Progenitor cell of endocrine pancreas (in vitro differentiated cells): ENCODE measurements at places on chromosomes 2 and 18. TPM values are rescaled to one million over a fixed set of nuclear protein-coding genes. Genes with fewer than 3 reads are reported as not detected.

GRCh38 chr2:206004004-206004693, 81.8 kb downstream of the INO80D start:
- no peak overlapping the region for H3K27ac ChIP-seq
- H3K27me3 ChIP-seq, result no peaks in the 10 kb centered on the region
- peaks cover 25% of the 10 kb centered on the region for H3K36me3 ChIP-seq
- no peaks in the 10 kb centered on the region for H3K4me1 ChIP-seq
- H3K4me3 ChIP-seq, result no peak overlapping the region

DNA sequence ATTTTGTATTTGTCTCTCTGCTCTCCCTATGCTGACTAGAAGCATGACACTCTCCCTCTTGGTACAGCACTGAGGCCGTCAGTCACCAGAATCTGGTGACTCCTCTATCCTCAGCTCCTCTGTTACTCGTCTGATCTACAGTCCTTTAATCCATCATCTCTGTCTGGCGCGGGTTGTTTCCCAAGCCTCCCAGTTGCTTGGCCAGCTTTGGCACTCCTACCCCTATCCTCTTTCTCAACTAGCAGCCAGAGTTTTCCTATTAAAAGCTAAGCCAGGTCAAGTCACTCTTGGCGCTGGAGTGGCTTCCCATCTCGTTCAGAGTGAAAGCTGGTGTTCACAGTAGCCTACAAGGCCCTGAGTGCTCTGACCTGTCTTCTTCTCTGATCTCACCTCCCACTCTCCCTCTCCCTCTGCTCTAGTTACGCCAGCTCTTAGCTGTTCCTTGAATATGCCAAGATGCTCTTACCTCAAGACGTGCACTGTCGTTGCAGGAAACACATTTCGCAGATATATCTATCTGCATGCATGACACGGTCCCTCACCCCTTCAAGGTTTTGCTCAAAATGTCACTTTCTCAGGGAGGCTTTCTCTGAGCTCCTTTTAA, 41.8 kb upstream of the PSME4 start:
- no peaks in the 10 kb centered on the region for H3K4me1 ChIP-seq
- H3K36me3 ChIP-seq, result no peaks in the 10 kb centered on the region

GRCh38 chr2:156562124-156562523, 125.9 kb downstream of the GPD2 start:
- no peak for DNase-seq
- no peak overlapping the region for H3K27ac ChIP-seq
- no peaks in the 10 kb centered on the region for H3K27me3 ChIP-seq

DNA sequence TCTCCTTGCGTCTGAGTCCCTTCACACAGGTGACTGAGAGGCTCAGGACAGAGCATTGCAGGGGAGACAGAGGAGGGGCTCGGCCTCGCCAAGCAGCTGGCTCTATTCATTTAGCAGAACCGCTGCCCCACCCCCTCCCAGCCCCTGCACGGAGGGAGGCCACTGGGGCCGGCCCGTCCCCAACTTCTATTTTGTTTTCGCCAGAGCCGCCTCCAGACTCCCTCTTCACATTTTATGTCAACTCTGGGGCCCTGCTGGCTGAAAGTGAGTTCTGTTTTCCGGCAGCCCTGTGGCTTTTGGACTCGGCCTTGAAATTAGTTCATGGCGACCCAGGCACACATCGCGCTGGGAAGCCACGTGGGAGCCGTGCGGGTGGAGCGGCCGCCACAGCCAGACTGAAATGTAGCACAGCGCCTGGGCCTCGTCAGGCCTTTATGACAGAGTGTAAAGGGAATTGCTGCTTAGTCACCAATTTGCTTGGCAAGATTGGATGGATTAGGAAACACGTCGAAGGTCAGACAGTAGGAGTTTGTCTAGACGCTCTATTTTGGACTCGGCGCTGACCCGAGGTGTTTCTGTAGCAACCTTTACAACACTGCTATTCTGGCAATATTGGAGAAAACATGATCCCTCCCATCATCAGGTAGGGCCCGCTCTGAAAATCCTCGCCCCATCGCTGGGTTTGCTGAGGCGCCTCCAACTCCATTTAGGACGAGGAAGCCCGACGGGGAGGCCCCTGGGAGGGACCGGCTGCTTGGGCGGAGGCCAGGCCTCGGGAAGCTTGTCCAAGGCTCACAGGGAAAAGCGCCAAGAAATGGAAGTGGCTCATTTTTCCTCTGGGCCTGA, 90.7 kb upstream of the CTDP1 start:
- H3K36me3 ChIP-seq, result no peaks in the 10 kb centered on the region
- no peak overlapping the region for H3K4me3 ChIP-seq
- H3K27ac ChIP-seq, result no peak overlapping the region

DPP10 gene
- 44.6 and 44.9 TPM in 2 replicates for total RNA-seq

- no peaks in the 10 kb centered on the region for H3K27me3 ChIP-seq
- no peaks in the 10 kb centered on the region for H3K36me3 ChIP-seq
- no peak overlapping the region for H3K27ac ChIP-seq
- H3K4me3 ChIP-seq, result no peak overlapping the region
- no peak for DNase-seq
- H3K4me1 ChIP-seq, result peaks cover 13% of the 10 kb centered on the region
These were observed 3.9 kb upstream of the ETAA1 start for GRCh38 chr2:67393237-67393636.

UGT1A5 gene
- total RNA-seq, result not detected in 2 replicates

PUS10 gene
- total RNA-seq, result 7.1 and 8.2 TPM in 2 replicates

PDE1A gene
- total RNA-seq, result 2.9 and 3.3 TPM in 2 replicates

- no peak overlapping the region for H3K27ac ChIP-seq
- no peaks in the 10 kb centered on the region for H3K27me3 ChIP-seq
- no peak for DNase-seq
- H3K4me1 ChIP-seq, result peaks cover 18% of the 10 kb centered on the region
These were observed 990.2 kb downstream of the TSN start for GRCh38 chr2:122745603-122746002.

DNA sequence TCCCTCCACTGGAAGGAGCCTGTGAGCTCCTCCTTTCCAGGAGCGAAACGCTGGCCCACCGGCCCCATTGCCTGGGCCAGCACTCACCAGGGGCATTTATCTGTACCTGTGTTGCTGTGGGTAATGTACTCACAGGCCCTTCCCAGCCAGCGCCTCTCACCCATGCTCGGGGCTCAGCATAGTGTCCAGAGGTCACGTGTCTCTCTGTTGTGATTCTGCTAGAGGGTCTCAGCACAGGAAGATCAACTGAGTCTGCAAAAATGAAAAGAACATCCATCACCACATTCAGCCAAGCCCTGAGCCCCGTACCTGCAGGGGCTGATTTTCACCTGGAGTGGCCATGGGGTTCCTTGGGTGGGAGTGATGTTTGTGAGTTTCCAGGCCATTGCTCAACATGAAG, 103.1 kb upstream of the TPO start:
- H3K27ac ChIP-seq, result no peak overlapping the region
- no peak for DNase-seq
- H3K36me3 ChIP-seq, result no peaks in the 10 kb centered on the region

SLC40A1 gene
- 14.6 and 15.8 TPM in 2 replicates for total RNA-seq

- no peak overlapping the region for H3K4me3 ChIP-seq
- peaks cover 6% of the 10 kb centered on the region for H3K36me3 ChIP-seq
- no peaks in the 10 kb centered on the region for H3K27me3 ChIP-seq
- no peaks in the 10 kb centered on the region for H3K4me1 ChIP-seq
- no peak for DNase-seq
These were observed 15.5 kb downstream of the HDAC4 start for GRCh38 chr2:239385096-239386000.

FBXO48 gene
- 1.2 and 1.5 TPM in 2 replicates for total RNA-seq

DNA sequence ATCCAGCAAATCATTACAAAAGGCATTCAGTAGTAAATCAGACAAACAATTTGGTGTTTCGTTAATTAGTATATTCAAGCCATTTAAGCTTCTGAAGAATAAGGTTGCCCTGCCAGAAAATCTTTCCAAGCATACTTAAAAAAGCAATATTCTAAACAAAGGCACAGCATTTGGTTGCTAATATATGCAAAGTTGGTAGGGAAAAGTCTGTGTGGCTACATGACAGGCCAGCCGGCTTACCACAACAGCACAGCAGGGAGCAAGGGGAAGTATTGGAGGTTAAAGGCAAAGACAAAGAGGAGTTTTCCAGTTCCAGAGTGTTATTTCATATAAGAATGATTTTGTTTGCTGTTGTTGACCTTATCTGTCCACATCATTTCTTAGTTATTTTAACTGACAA, 282.3 kb downstream of the MBD5 start:
- H3K27me3 ChIP-seq, result no peaks in the 10 kb centered on the region
- H3K4me1 ChIP-seq, result no peaks in the 10 kb centered on the region
- H3K36me3 ChIP-seq, result peaks cover 4% of the 10 kb centered on the region
- H3K4me3 ChIP-seq, result no peak overlapping the region

ZAP70 gene
- total RNA-seq, result 2.6 and 3.8 TPM in 2 replicates

GRCh38 chr2:175904035-175904434, 98.0 kb downstream of the LNPK start:
- H3K4me1 ChIP-seq, result no peaks in the 10 kb centered on the region
- H3K4me3 ChIP-seq, result no peak overlapping the region
- no peaks in the 10 kb centered on the region for H3K36me3 ChIP-seq
- no peaks in the 10 kb centered on the region for H3K27me3 ChIP-seq
- no peak overlapping the region for H3K27ac ChIP-seq

MOGAT1 gene
- 0.74 and 0.98 TPM in 2 replicates for total RNA-seq

FAM228A gene
- total RNA-seq, result 0.31 and 0.80 TPM in 2 replicates

GRCh38 chr18:50422286-50422898, 47.5 kb downstream of the SKA1 start:
- H3K4me1 ChIP-seq, result peaks cover 1% of the 10 kb centered on the region
- H3K27ac ChIP-seq, result no peak overlapping the region
- H3K36me3 ChIP-seq, result peaks cover 16% of the 10 kb centered on the region
- H3K27me3 ChIP-seq, result no peaks in the 10 kb centered on the region

DNA sequence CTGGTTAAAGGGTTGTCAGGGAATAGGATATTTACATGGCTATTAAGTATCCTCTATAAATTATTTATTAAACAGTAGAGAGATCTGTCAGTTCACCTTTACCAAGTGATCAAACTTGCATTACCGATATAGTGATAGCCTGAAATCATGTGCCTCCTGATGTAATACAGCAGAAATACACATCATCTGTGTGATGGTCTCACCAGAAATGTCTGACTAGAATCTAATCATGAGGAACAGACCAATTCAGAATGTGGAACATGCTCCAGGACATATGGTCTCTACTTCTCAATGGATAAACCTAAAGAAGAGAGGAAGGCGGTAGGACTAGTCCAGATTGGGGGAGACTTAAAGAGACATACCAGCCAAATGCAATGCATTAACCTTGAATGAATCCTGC, 6.2 kb downstream of the VPS54 start:
- H3K4me3 ChIP-seq, result no peak overlapping the region
- no peak overlapping the region for H3K27ac ChIP-seq
- no peaks in the 10 kb centered on the region for H3K27me3 ChIP-seq
- no peaks in the 10 kb centered on the region for H3K36me3 ChIP-seq
- DNase-seq, result no peak

GRCh38 chr2:46347648-46348280, 50.6 kb downstream of the EPAS1 start:
- no peaks in the 10 kb centered on the region for H3K36me3 ChIP-seq
- no peak for DNase-seq
- peak overlapping the region; percentile 65 for H3K27ac ChIP-seq

- no peak for DNase-seq
- H3K27me3 ChIP-seq, result no peaks in the 10 kb centered on the region
- no peak overlapping the region for H3K4me3 ChIP-seq
- peaks cover 10% of the 10 kb centered on the region for H3K36me3 ChIP-seq
These were observed 62.4 kb downstream of the DGKD start for GRCh38 chr2:233416706-233417105.

IL1A gene
- total RNA-seq, result 0.12 TPM in 1 of 2 replicates, not detected in the other

DNA sequence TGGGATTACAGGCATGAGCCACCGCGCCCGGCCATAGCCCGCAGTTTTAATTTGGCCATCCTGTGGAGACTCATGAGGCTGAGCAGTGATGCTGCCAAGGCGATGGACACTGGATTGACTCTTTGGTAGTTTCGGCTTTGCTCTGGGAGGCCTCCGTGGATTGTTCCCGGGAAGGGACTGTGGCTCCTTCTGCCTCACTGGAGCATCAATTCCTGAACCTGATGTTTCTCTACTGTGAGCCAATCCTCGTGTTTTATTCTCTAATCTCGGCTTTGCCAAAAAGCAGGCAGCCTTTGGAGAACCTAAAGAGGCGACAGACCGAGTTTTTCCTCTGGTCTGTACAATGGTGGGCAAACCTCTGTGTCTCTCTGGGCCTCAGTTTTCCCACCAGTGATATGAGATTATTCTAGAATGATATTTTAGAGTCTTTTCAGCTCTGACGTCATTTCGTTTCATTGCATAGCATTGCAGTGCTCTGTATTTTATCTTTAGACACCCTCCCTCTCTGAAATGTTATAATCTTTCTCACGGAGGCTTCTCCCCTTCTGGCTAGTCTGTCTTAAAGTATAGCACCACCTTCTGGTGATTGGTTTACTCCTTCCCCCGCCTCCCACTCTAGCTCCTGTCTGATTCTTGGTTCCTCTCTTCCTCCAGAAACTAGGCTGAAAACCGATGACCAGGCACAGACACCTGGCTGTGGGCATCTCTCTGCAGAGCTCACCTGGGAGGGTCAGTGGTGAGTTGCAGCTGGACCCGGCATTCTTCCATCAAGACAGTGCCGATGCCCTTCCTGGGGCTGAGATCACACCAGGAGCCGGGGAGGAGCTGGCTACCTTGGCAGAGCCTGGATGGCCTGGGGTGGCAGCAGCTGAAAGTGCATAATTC, 341.3 kb downstream of the MYCN start:
- H3K4me1 ChIP-seq, result peaks cover 5% of the 10 kb centered on the region
- H3K36me3 ChIP-seq, result no peaks in the 10 kb centered on the region
- H3K4me3 ChIP-seq, result no peak overlapping the region
- peaks cover 22% of the 10 kb centered on the region for H3K27me3 ChIP-seq

IL1RN gene
- not detected in 2 replicates for total RNA-seq

GRCh38 chr2:101063352-101064124, 61.4 kb downstream of the RPL31 start:
- H3K4me3 ChIP-seq, result no peak overlapping the region
- peaks cover 21% of the 10 kb centered on the region for H3K4me1 ChIP-seq
- H3K27me3 ChIP-seq, result no peaks in the 10 kb centered on the region

- H3K4me3 ChIP-seq, result no peak overlapping the region
- peaks cover 1% of the 10 kb centered on the region for H3K4me1 ChIP-seq
- H3K36me3 ChIP-seq, result peaks cover 12% of the 10 kb centered on the region
- H3K27me3 ChIP-seq, result no peaks in the 10 kb centered on the region
These were observed 3.5 kb downstream of the HEATR5B start for GRCh38 chr2:37080689-37081088.

ATG16L1 gene
- total RNA-seq, result 27.9 and 29.7 TPM in 2 replicates

DNA sequence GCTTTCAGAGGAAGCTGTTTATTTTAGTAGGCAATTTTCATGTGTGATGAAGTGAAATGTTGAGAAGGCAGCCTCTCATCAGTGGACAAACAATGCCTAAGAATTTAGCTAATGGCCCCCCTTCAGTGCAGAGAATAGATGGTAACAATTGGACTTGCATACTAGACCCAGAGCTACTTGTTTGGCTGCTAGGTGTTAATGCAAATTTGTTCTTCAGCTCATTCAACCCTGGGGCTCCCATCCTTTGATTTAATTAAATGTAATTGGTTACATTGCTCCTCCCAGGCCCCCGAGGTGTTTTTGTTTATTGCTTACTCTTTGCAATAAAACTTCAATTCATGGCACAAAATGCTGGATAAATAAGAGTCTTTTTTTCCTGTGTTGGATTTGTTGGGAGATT, 68.6 kb downstream of the CAMKMT start:
- no peak overlapping the region for H3K27ac ChIP-seq
- peaks cover 4% of the 10 kb centered on the region for H3K4me1 ChIP-seq
- H3K4me3 ChIP-seq, result no peak overlapping the region
- no peaks in the 10 kb centered on the region for H3K27me3 ChIP-seq
- H3K36me3 ChIP-seq, result peaks cover 5% of the 10 kb centered on the region
